Neural crest cell (in vitro differentiated cells): ENCODE measurements at places on chromosomes 6 and 20. TPM values are rescaled to one million over a fixed set of nuclear protein-coding genes. Genes with fewer than 3 reads are reported as not detected.
A peak's percentile ranks its signal among the peaks of the same experiment; 100 is the strongest.

STMND1 gene
- not detected in 2 replicates for total RNA-seq

DNA sequence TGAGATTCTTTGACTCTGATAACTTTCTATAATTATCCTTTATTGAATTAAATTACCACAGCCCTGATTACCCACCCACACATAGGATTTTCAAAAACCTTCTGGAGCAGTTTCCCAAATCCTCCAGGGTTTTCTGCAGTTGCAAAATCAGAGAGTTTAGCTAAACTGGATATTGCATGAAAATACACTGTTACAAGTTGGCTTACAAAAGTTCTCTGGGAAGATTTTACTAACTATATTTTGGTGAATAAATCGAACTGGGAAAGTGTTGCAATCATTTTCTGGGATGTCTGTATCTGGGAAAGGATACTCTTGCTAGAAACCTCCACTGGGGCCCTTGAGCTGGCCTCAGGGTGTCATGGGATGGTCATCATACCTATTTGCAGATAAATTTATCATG, 97.6 kb upstream of the STMND1 start:
- no peak for DNase-seq

TFAP2D gene
- not detected in 2 replicates for total RNA-seq

GRCh38 chr6:157143171-157143889, 180.0 kb downstream of the TMEM242 start:
- DNase-seq, result no peak

CASS4 gene
- total RNA-seq, result 0.14 and 0.16 TPM in 2 replicates

DNA sequence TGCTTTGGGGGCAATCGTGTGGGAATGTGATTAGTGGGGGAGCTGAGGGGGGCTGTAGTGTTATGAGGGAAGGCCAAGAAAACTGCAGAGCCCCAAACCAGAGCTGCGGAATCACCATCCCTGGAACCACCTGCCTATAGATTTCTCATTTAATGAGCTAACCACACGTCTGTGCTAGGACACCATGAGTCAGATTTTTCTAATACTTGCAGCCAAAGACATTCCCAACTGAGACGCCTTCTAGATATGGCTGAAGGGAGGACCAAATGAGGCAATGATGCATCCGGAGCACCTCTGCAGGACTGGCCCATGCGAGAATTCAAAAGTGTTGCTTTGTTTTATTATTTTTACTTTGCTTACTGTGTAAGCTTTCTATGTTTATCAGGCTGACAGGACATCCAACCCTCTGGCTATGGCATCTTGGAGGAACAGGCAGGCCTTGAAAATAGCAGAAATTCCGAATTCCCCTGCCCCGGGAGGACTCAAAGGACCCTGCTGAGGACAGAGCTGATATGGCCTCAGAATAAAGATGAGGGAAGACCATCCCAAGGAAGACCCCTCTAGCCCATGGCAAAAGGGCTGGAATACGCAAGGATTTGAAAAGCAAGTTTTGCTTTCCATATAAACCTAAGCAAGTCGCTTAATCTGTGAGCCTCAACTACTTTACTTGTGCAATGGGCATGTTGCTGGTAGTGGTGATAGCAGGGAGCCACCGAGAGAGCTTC, 3.1 kb upstream of the PTGIS start:
- no peak for DNase-seq

DNA sequence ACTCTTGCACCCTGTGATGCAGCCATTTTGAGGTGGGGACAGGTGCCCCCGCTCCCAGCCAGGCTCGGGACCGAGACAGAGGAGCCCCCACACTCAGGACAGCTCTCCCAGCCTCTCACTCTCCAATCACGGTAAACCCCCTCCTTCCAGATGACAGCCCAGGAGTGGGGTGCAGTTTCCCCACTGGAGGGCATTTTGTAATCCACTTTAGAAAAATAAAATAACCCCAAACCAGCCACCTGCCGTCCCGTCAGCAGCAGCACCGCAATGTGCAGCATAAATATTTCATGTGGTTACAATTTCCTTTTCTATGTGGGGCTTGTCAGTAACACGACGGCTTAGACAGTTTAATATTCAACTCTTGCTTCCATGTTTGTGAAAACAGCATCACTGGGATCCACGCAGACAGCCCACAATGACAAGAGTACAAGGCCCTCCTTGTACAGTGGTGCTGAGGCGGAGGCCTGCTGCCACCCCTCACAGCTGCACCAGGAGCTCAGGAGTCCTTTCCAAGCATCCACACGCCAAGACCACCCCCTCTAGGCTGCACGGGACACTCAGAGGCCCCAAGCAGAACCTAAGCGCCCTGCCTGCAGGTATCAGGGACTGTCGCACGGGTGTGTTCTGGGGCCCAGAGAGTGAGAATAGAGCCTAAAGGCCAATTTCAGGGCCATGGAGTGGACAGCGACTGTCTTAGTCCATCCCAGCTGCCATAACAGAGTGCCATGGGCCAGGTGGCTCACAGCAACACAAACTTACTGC, 116.7 kb downstream of the JPH2 start:
- DNase-seq, result no peak

DNA sequence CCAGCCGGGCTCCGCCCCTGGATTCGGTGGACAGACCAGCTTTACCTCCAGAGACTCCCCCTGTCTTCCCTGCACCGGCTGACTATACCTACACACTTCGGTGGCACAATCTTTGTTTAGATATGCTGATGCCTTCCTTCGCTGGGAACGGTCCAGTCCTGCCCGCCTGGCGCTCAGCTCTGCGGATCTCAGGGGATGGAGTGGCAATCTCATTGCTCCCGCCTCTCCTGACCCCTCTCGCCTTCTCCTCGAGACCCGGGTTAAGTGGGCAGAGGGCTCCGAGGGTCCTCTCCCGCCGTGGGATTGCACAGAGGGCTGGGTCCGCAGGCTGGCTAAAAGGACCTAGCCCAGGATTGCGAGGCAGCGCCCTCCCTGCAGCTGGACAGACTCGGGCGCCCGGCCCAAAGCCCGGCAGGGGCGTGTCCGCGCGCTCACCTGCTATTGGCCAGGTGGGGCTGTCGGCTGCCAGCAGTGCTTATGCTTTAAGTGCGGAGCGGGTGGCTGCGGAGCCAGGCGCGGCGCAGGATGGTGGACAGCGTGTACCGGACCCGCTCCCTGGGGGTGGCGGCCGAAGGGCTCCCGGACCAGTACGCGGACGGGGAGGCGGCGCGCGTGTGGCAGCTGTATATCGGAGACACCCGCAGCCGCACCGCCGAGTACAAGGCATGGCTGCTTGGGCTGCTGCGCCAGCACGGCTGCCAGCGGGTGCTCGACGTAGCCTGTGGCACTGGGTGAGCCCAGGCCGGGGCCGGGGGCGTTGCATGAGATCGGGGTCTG, at the start of gene GNMT:
TSS of gene GNMT (plus strand) at position 512 of the 777 bp plus-strand sequence. CDS start at position 526, 14 bp downstream.
- DNase-seq, result peak; percentile 12

DNA sequence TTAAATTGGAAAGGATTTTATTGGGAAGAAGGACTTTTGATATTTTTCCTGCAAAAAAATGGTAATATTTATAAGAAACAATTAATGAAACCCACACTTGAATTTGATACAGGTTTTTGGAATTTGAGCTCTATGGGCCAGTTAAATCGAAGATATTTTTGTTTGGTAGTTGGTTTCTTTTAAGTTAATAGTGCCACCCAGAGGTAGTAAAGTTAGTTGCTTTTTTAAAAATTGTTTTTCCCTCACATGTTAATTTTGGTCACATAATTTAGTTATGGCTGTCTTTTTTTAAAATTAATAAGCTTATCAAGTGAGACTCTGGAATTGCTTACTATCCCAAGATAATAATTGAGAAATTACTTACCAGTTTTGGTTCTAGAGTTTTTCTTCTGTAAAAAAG, 7.1 kb downstream of the PRIM2 start:
- DNase-seq, result no peak

DNA sequence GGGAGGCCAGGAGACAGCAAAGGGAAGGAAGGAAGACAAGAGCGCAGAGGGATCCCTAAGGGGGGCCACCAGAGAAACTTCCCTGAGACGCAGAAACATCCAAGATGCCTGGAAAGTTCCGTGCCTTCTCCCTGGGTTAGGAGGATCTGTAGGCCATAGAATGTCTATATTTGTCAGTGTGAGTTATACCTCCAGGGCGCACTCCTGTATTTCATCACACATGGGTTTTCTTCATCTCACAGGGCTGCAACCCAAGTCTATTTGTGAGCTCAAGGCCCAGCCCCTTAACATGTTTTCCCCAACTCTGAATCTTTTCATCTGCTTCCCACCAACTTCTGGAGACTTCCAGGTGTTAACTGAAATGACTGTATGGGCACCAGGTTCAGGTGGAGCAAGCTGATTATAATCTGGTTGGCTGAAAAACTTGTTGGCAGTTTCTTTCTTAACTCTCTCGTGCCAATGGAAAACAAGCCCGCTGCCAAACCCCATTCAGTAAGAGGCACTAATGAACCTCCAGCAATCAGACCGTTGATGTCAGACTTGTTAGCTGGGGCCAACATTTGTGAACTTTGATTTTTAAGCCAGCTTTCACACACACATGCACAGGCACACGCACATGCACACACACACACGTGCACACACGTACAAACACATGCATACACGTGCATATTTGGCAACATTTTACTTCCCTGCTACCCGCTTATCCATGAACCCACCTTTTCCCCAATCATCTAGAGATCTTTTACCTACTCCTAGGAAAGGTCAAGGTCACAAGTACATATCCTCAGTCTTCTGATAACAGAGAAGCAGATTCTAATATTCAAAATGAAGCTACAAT, 247.5 kb upstream of the GMDS start:
- no peak for DNase-seq

- DNase-seq, result no peak
Measured at GRCh38 chr6:123203928-123204327, 207.9 kb downstream of the CLVS2 start.

GRCh38 chr20:21981597-21982344, 276.3 kb downstream of the PAX1 start:
- no peak for DNase-seq

DNA sequence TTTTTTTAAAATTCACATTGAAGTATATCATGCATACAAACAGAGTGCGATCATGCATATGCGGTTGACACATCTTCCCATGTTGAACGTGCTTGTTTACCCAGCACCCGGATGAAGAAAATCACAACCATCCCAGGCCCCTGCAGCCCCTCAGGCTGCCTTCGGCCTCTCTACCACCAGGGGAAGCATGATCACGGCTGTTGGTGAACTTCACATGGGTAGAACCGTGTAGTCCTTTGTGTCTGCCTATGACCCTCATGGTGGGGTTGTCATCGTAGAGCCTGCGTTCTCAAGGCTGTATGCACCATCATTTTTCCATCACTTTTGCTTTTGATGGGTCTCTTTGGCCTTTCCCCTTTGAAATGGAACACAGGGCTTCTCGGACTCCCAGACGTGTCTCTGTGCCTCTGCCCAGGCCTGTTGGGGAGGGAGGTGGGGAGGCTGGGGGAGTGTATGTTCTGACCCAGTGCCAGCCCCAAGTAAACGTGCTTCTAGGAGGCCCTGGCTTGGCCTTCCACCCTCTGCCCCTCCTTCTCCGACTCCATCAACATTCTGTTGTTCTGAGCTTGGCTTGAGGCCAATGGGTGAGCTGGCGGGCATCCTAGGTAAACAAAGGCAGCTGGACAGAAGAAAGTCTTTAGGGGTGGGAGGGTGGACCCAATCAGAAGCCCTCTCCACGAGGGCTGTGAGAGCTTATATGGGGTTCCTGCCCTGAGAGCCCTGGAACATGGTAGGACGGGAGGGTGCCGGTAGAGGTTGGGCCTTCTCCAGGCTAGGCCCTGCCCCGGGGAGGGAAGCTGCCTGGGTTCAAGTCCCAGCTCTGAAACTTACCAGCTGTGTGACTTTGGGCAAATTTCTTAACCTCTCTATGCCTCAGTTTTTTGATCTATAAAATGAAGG, 39.7 kb downstream of the TGM2 start:
- no peak for DNase-seq

GRCh38 chr6:131116755-131117360, 18.4 kb upstream of the AKAP7 start:
- DNase-seq, result no peak

DNA sequence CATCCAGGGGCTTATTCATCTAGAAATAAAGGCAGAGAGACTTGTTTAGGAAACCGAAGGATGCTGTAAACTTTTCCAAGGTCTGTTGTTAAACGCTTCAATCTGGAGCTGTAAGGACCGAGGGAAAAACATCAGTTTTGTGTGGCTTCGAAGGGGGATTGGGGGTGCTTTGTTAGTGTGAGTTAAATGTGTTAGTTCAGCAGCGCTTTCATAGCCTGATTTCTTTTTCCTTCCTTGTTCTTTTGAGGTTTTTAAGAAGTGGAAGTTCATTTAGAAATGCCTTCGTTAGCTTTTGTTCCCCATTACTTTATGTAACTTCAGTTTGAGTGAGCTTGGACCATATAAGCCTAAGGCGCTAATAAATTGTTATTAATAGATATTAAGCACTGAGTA, 1.5 kb downstream of the ANKS1A start:
- no peak for DNase-seq

C6orf132 gene
- 0.14 and 0.26 TPM in 2 replicates for total RNA-seq

GRCh38 chr20:3071610-3072529, at the start of gene OXT:
Gene OXT, plus strand, starts transcription at chr20:3071620. Its CDS starts 36 bp downstream, at chr20:3071656.
- no peak for DNase-seq

DNA sequence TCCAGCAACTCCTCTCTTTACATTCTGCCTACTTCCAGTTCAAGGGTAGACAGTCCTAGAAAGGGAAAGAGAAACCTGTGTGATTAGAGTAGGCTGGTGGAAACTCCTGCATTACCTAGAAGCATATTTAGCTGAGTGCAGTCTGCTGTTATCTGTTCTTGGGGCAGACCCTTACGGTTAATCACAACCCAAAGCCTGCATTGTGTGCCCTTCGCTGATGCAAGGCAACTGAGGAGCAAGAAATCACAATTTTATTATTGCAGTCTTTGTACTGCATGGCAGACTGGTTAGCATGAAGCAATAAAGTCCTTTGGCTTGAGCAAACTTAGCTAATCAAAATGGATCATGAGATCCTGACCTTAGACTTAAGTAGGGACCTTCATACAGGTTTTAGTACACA, 1.5 kb upstream of the GOPC start:
- no peak for DNase-seq

DNA sequence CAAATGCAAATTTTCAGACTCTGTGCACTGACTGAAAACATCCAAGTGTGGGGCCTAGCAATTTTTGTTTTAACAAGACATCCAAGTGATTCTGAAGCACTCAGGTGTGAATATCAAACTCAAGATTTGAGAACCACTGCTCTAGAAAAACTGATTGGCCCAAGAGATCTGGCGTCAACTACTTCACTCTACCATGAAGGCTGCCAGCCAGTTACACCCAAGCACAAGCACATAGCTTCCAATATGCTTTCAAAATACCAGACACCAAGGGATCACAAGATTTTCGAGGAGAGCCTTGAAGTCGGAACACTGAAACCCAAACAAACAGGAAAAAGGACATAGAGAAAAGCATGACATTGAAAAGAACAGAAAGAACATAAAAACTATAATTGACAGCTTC, 140.2 kb downstream of the PTCHD4 start:
- DNase-seq, result no peak

MAP3K4 gene
- 84.3 and 103 TPM in 2 replicates for total RNA-seq

TINAG gene
- total RNA-seq, result not detected in 2 replicates

EPPIN gene
- not detected in 2 replicates for total RNA-seq

RBM38 gene
- total RNA-seq, result 33.3 and 33.4 TPM in 2 replicates

GRCh38 chr6:135006386-135006914, 48.2 kb downstream of the HBS1L start:
- DNase-seq, result no peak

GRCh38 chr6:3711776-3712175, 39.7 kb downstream of the PXDC1 start:
- DNase-seq, result no peak

ADISSP gene
- 86.0 and 93.0 TPM in 2 replicates for total RNA-seq
